ENCODE measurements at places on chromosomes 3 and 15.

DNA sequence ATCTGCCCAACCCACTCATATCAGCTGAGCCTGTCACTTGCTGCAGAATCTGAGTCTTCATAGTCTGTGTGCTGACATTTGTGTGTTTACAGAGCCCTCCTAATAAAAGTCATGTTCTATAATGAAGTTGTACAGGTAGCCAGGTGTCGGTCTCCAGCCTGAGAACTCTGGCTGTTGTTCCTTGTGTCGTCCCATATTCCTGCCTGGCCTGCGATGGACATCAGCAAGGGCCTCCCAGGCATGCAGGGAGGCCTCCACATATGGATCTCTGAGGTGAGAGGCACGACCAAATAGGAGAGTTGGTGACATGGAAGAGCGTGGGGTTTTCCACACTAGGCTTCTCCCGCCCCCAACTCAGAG, 2.9 kb downstream of the VILL start:
- DNase-seq = no peak

DNA sequence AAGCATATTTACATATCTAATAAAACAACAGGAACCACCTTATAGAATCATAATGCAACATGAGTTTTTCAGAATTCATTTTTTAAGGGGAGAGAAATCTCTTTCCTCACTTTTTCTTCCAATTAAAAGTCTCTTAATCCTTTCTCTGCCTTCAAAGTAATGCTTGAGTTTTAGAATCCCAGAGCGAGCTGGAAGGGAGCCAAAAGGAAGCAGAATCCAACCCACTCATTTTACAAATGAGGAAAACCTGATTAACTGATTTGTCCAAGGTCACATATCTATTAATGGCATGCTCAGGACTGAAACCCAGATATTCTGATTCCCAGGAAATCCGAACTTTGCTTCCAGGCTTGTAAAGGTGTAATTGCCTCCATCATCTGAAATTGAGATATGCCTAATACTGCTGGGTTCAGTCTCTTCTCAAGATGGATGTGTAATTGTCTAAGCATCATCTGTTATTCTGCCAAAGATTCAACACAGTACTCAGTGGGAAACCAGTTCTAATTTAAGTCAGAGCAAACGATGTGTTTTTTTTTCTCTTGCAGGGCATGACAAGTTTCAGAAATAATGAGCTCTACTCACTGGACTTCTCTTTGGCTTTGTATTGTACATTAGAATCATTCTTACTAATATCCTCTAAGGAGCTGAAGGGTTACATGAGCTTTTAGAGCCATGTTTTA, 481.4 kb upstream of the CFAP20DC start:
- DNase-seq = no peak

GRCh38 chr3:139310474-139310933, 33.3 kb upstream of the MRPS22 start:
- DNase-seq = no peak

GRCh38 chr15:101775136-101775535, 28.2 kb upstream of the OR4F6 start:
- DNase-seq = no peak

GRCh38 chr3:8460815-8461456, 40.7 kb upstream of the LMCD1 start:
- DNase-seq = no peak

DNA sequence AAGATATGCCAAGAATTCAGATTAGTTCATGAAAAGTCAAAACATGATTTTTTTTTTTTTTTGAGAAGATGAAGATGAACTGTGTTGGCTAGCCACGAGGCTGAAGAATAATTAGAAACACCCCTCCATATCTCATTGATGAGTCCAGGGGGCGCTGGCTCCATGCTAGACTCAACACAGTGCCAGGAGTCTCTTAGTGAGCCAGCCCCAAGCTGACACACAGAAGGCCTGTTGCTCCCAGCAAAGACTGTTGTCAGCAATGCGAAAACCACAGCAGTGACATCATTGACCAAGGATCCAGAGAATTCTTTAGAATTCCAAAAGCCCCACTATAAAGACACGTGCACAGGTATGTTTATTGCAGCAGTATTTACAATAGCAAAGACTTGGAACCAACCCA, 185.2 kb downstream of the ANXA2 start:
- no peak for DNase-seq

DNA sequence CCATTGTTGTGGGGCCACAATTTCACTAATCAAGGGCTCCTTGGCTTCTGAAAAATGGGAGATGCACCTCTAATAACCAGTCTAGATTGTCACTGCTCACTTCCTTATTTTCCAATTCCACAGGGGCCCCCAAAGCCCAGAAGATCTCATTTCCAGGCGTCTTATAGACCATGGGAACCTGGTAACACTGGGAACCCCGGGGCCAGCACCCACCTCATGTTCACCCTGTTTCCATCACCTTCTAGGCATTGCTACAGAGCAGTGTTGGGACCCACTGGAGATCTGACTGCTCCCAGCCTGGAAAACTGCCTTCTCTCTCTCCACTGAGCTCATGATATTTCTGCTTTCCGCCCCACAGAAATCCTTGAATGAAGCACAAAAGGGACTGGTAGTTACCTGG, 61.5 kb downstream of the TFRC start:
- DNase-seq = no peak

DNA sequence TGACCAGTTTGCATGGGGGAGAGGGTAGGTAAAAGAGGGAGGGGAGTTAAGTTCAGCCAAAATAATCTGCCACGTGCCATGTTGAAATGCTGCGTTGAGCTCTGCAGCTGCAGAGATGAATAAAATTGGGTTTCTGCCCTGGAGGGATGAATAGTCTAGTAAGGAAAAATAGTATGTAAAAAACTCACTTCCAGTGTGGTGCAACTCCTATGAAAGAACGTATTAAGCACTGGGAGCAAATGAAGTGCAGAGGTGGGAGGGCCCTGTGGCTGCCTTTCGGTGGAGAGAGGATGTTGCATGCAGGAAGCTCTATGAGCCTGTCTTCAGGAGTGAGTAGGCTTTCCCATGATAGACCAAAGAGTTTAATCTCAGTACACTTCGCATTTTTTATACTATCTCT, 8.6 kb downstream of the CEP63 start:
- DNase-seq = no peak

DNA sequence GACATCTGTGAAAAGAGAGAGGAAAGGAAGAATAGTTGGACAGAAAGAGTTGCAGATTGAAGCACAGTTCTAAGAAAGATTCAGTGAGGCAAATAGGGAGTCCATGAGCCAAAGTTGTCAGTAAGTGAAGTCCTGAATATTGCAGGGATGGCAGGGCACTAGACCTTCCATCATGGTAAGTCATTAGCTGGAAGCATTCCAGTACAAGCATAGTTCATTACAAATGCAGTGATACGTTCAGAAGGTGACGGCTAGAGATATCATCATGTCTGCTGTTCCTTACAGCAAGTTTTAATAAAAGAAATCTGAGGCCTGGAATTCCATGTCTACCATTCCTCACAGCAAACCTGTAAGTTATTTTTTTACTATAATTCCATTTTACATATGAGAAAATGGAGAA, 720.1 kb downstream of the GBE1 start:
- no peak for DNase-seq

- no peak for DNase-seq
These were observed 21.1 kb downstream of the CMSS1 start for GRCh38 chr3:99838755-99839154.

DNA sequence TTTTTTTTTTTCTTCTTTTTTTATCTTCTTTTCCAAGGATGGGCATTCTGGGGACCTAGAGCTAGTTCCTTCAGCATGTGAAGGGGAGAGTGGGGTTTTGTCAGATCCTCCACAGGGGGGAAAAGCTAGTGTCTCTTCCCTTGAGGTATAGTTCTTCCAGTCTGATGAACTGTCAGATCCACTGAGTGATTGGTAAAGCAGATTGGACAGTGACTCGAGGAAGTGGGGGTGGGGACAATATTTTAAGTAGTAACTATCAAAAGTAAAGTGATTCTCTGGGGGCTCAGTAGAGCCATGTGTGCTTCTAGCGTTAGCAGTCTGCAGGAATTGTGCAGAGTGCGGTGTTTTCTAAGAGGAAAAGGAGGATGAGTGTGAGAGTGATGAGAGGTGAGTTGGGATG, 62.0 kb upstream of the TRIM71 start:
- DNase-seq = no peak

GRCh38 chr3:150030841-150031240, 60.1 kb upstream of the PFN2 start:
- no peak for DNase-seq

Data from CD4-positive, alpha-beta T cell treated with Interleukin-21 for 1 hour (primary cell).